ENCODE measurements at places on chromosomes 2 and 18.

GRCh38 chr2:223217373-223217772 lies 165.4 kb downstream of the KCNE4 start:
- DNase-seq, result peak; percentile 62

DNA sequence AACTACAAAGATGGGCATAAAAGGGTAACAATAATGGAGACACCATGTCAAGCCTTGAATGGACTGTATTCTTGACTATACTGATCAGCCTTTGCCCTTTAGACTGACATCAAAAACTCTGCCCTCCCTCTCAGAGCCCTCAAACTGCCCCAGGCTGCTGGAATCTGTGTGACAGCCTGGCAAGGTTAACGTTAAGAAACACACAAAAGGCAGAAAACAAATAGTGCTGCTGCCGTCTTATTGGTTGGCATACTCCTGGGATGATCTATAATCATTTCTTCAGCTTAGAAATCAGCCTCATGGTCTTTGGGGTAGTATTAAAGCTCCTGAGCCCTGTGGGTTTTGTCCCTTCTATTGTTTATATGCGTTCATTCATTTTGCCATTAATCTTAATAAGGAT lies 338.0 kb downstream of the DCC start:
- no peak for DNase-seq

DNA sequence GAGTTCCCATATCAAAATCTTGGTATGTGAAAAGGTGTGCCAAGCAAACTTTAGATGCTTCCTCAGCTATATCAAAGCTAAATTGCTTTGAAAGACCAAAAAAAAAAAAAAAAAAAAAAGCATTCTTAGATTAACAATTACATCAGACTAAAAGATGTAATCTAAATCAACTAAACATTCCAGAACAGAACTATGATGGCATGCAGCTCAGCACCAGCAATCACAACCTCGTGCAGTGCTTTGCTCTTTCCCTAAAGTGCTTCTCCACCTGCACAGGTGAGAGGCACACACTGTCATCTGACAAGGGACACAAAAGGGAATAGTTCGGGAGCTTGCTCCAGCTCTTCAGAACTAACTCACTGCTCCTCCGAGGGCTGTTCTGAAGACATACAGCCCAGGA lies 37.5 kb downstream of the ADAM17 start:
- DNase-seq, result no peak

DNA sequence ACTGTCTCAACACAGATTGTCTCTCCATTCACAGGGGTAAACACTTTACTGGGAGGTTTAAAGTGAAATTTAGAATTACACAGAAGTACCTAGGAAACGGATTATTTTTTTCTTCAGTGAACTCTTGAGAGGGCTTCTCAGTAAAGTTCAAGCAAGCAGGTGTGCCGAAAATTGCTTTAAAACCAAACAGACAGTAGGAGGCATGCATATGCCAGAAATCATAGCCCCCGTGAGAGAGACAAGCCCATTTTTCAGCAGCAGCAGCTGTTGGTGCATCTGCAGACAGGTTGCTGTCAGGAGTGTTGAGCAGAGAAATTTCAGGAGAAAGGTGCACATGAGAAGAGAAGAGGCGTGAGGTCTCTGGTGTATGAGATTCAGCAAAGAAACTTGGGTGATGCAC lies 2115.5 kb upstream of the CELF4 start:
- peak; percentile 21 for DNase-seq

DNA sequence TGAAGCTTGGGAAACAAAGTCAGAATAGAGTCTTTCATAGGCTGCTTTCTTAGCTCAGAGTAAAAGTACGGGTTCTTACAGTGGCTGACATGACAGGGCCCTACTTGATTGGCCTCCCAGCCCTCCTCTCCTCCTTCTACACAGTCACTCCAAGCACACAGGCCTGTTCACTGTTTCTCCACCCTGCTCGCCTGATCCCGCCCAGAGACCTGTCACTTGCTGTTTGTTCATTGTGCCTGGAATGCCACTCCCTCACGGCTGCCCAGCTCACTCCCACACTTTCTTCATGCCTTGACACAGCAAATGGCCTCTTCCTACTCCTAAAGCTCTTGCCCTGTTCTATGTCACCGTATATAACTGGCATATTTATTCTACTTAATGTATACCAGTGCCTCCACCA lies 104.8 kb downstream of the MAP4K4 start:
- peak; percentile 92 for DNase-seq

DNA sequence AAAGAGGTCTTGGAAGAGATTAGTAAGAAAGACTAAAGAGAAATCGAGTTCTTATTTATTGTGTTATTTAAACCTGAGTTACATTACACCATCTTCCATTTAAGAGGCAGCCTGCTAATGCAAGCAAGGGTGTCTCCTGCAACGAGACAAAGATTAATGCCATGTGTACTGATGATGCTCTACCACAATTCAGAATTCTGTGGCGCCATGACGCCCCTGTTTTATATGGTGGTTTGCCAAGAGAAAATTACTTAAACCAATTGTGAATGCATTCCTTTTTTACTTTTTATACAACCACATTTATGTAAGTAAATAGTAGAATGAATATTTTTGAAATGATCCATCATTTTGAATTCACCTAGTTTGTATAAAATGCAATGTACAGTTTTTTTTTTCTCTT lies 356.1 kb upstream of the ZEB2 start:
- DNase-seq, result no peak

DNA sequence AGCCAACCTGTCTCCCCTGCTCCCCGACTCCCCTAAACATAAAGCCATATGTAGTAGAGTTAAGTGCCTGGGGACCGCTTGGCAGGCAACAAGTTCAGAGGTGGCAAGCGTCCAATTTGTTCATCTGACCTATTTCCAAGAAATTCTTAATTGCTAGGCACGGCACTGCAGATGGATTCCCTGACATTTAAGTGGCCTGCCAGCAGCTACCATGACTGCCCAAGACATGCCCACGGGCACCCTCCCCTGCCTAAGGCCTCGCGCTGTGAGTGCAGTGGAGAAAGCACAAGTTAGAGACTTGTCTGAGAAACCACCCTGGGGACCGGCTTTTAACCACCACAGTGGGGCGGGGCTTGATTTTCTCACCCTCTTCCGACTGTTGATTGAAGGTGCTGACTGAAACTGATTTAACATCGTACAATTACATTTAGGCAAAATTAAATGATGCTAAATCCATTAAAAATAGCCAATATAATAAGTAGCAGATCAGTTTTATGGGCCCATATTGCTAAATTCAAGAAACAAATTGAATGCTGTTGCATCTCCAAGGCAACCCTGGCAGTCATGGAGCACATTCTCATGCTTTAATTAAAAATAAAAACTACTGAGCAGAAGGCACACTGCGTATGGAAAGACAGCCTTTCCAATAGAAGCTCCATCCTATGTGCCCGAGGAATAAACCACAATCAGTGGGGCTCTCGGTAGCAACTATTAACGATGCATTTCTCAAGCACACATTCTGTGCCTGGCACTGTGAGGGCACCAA lies 163.6 kb upstream of the ACAA2 start:
- no peak for DNase-seq

- no peak for DNase-seq
Observed at GRCh38 chr2:216700088-216700567, 4.8 kb upstream of the IGFBP5 start.

- no peak for DNase-seq
Observed at GRCh38 chr2:232984451-232985207, 28.4 kb downstream of the NGEF start.

DNA sequence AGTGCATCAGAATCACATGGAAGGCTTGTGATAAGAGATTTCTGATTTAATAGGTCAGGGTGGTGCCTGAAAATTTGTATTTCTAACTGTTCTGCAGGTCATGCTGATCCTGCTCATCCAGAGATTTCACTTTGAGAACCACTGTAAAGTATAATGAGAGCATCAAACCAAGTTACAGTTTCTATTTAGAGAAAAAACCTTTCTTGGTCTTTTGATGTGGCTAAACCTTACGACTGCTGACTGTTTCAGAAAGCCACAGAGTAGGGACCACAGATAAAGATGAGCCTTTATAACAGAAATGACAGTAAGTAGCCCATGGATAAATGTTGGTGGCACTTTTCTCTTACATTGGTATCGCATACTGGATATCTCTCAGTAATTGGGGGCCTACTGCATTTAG lies 109.4 kb upstream of the FANCL start:
- DNase-seq, result no peak

DNA sequence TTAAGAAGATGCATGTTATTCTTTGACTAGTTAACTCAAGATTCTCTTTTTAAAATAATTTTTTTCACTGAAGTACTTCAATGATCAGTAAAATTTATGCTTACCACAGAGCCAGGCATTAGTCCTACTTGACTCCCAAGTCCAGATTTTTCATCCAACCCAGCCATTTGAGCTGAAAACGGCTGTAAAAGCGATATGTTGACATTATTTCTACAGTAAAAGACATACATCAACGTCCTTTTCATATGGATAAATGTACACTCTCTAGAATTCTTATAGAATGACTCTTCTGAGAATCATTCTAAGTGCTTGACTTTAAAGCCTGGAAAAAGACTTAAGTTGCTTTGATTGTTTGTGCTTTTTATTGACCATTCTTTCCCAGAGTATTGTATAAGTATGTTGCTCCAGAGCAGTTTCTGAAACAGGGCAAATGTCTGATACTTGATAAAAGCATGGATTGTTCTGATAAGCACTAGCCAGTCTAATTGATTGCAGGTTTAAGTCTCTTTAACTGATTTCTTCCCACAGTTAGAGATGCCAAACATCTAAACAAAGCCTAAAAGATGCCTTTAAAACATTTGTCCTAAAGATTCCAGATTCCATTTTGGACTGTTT lies 90.9 kb downstream of the COL5A2 start:
- no peak for DNase-seq

DNA sequence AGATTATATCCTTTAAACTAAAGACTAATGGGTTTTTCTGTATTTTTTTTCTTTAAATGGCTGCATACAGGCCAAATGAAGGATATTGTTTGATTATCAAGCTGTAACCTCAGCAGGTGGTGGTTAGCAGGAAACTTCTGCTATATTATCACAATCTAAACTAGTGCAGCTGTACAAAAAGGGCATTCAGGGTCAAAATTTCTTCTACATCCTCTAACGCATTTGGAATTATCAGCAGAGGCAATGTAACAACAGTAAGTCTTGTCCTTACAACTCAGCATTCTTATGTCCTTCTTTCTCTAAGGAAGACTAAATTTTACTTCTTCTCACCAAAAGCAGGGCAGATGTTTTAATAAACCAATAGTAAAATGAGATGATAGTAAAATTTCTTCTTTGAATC lies 135.8 kb upstream of the FN1 start:
- no peak for DNase-seq

GRCh38 chr2:46101557-46102220 lies 195.5 kb upstream of the EPAS1 start:
- DNase-seq, result no peak

GRCh38 chr2:100606726-100607343 lies 44.0 kb downstream of the PDCL3 start:
- peak; percentile 59 for DNase-seq

DNA sequence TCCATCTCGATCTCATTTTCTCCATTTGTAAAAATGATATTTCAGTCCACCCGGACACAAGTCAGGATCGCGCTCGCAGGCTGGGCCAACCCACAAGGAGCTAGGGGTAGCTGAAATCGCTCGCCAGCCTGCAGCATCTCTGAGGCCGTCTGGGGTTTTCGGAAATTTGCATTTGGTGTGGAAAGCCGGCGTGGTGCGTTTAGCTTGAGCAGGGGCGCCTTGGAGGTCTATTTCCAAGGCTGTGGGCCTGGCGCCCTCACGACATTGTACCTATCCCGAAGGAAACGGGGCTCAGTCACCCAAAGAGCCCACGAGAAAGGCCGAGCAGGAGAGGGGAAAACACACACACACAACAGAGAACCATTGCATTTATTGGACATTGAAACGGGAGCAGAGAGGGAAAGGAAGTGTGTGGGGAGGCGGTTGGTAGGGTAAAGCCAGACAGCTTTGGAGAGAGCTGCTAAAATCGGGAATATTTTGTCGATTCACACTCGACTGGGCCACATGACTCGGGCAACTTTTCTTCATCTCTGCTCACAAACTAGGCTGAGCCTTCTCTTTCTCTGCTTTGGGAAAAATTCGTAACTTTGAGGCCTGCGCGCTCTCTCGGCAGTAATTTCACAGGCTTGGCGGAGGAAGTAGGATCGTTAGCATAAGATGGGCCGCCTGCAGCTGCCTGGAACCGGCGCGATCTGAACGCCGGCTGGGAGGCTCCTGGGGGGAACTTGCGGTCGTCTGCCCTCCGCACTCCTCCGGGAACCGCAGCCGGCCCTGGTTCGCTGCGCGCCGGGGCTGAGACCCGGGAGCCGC lies 1.1 kb upstream of the HOXD8 start:
- no peak for DNase-seq

- DNase-seq, result no peak
Observed at GRCh38 chr2:58110765-58111164, 64.2 kb downstream of the VRK2 start.

GRCh38 chr2:6929196-6929819 lies 12.1 kb downstream of the RNF144A start:
- no peak for DNase-seq

DNA sequence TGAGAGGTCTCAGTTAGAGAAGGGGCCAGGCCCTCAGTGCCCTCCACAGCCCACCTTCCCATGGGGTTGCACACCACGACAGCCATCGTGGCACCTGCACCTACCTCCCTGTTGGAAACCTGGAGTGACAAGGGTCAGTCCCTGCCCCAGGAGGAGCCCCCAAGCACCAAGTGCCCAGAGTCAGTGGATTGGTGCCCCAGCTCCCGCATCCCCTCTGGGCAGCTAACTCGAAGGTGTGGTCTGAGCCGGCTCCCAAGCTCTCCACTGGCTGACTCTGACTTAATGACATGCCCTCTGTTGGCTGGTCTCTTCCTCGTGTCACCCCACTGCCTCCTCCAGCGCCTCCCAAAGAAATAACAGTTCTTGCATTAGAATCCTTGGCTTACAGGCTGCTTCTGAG lies 116.4 kb downstream of the NDUFA10 start:
- DNase-seq, result no peak

DNA sequence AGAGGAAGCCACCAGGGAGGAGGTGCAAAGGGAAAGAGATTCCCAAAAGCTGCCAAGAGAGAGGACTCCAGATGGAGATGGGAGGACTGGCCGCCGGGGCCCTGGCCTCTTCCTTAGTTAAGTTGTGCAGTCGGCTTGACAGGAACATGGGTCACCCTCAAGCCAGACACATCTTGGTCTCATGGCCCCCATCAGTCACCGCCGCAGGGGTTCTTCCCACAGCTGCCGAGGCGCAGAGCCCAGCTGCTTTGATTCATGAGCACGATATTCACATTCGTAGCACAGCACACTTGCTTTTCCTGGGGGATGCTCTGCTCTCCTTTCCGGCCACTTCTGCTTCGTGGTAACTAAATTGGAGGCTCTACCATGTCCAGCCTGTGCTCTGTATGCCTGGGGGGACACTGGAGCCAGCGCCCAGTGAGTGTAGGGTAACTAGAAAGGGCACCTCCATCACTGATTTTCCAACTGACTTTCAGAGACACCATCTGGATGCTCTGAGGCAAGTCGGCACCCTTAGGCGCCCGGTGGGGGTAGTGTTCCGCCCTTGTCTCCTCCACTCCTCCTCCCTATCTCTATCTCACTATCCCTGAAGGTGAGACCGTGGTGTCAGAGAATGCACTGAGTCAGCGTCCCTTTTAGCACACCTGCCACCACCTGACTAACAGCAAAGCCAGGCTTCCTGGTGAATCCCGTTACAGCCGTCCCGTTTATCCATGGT lies 13.3 kb downstream of the TWIST2 start:
- no peak for DNase-seq
